LHCN-M2 (cell line): ENCODE measurements at places on chromosomes 3 and 15.

DNA sequence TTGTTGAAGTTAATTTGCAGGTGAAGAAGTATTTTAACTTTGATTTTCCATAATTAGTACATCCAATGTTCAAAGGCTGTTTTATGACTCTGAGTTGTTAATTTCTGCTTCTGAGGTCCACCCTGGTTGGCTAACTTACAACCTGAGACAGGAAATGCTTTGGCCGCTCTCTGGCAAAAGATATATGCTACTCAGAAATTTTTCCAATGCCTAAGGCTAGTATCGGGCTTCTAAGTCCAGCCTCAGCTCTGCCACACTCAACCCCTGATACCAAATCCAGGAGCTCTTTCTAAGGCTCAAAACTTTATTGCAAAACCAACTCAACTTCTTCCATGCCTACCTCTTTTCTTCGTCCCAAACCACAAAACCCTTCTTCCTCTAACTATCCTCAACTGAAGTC lies 192.9 kb downstream of the NEK10 start:
- no peak for DNase-seq

GRCh38 chr3:170324962-170325361 lies 32.6 kb upstream of the SKIL start:
- no peak for DNase-seq

- no peak for DNase-seq
These were observed 37.6 kb upstream of the ZNF710 start for GRCh38 chr15:89963301-89964231.

GRCh38 chr15:95826412-95827195 lies 503.9 kb upstream of the NR2F2 start:
- peak; percentile 21 for DNase-seq

DNA sequence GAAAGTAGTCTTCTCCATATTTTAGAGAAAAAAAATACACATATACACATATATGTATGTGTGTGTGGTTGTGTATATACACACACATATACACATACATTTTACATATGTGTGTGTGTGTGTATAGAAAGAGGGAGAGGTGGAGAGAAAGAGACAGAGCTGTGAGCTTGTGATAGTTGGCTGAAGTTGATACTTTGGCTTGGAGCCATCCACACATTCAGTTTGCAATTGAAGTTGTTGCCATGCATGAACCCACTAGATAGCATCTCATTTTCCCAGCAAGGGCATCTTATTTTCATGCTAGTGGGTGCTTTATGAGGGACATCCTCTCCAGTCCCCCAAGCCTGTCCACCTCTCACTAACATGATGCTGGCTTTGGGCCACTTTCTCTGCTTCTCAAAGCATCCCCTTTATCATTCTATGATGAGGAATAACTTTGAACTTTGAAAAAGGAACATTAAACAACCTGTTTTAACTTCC lies 228.6 kb downstream of the ZNF621 start:
- DNase-seq = no peak

DNA sequence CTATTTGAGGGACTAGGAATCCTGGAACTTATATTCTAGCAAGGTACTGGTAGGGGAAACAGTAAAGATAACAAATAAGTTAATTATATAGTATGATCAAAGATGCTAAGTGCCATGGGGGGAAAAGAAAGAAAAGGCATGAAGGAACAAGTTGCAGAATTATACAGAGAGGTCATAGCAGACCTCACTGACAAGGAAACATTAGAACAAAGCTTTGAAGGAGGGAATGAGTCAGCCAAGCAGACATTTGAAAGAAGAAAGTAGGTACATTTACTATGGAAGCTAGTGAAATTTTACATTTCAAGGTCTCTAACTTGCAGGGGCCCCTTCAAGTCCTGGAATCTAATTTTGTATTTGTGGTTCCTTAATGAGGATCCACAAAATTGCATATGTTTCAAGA lies 57.2 kb upstream of the TIPARP start:
- peak; percentile 40 for DNase-seq

- DNase-seq = no peak
These were observed 26.4 kb downstream of the CD47 start for GRCh38 chr3:108064293-108064887.

GRCh38 chr3:52440671-52441070 lies 4.2 kb downstream of the SEMA3G start:
- no peak for DNase-seq

GRCh38 chr3:159882790-159883779 lies 105.5 kb upstream of the IL12A start:
- peak; percentile 73 for DNase-seq

GRCh38 chr3:68958932-68959331 lies 26.6 kb upstream of the TAFA4 start:
- DNase-seq = no peak

DNA sequence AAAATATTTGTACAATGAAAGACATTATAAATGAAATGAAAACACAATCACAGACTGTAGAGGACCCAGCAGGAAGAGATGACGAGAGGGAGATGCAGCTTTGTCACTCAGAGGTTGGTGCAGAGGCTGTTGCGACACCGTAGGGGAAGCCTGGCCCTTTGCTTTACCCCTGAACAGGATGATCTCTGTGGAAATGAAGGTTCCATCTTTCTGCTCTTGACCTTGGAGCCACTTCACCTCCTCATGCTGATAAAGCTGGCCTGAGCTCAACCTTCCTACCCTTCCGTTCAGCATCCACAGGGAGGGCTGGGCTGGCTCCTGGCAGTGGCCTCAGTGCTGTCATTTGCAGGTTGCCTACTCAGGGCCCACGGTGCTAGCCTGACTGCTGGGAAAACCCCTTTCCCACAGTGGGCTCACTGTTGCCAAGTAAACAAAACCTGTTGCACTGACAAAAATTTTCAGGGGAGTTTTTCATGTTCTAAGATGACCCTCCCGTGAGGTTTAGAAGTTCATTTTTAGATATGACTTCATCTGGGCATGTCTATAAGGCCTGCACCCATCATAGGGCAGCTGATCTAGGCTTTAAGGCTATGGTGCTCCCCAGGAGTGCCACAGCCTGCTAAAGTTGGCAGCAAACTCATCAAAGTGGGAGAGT lies 3.0 kb upstream of the CD80 start:
- no peak for DNase-seq

DNA sequence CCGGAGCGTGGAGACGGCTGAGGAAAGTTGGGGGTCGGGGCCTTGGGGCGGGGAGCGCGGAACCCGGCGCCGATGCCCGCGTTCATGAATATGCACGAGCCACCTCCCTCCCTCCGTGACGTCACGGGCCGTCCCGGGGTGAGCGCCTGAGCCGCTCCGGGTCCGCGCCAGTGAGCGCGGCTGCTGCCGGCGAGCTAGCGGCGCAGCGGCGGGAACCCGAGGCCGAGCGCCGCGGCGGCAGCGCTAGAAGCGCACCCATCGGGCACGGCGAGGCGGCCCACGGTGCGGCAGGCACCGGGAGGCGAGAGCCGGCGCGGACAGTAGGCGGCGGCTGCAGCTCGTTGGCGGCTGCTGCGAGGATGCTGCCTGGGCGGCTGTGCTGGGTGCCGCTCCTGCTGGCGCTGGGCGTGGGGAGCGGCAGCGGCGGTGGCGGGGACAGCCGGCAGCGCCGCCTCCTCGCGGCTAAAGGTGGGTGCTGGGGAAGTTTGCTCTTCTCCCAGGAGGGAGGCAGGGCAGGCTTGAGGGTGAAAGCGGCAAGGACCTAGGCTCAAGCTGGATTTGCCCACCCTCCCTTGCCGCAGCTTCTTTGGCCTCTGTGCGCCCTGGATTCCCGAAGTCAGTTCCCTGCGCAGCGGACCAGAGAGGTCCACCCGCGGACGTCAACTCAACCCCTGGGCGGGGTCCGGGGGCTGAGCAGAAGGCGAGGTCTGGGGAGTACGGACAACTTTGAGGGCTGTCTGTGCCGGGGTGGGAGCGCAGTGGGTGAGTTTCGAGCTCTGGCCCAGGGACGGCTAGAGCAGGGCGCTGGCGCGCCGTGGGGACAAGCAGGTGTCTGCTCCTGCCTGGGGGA lies at the start of gene CLSTN2:
TSS of gene CLSTN2 (plus strand) at position 170 of the 850 bp plus-strand sequence.
- DNase-seq = peak; percentile 22

GRCh38 chr3:46908294-46908985 lies 30.9 kb downstream of the PTH1R start:
- no peak for DNase-seq

DNA sequence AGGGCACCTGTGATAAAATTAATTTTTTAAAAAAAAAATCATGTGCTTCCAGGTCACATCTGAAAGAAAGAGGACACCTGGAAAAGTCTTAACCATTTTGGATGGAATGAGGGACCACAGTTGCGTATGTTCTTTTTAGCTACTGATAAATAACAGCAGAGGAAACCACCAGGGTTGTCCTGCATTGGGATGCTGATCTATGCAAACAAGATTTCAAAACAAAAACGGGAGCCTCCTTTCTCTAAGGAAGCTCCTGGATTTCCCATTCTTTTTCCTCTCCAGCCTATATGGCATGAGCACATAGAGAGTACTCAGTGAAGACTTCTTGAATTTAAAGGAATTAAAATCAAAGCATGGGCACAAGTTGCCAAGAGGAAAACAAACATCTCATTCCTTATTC lies 145.6 kb upstream of the THBS1 start:
- DNase-seq = no peak

DNA sequence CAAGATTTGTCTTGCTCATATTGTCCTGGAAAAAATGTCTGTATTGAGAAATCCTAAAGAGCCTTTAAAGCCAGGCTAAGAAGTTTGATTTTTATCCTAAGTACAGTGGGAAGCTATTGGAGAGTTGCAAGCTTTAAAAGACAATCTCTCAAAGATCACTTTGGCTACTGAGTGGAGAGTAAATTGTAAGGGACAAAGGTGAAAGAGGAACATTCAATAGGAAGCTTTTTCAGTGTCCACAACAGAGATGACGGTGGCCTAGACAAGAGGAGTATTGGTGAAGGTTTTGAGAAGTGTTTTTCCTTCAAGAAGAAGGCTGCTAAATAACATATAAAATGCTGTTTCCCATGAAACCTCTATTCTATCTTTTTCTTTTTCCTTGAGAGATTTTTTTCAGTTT lies 249.5 kb upstream of the IL12A start:
- DNase-seq = no peak

GRCh38 chr3:22496641-22497040 lies 706.5 kb upstream of the UBE2E2 start:
- no peak for DNase-seq

GRCh38 chr3:37456270-37456708 lies 281.9 kb upstream of the LRRFIP2 start:
- peak; percentile 20 for DNase-seq

DNA sequence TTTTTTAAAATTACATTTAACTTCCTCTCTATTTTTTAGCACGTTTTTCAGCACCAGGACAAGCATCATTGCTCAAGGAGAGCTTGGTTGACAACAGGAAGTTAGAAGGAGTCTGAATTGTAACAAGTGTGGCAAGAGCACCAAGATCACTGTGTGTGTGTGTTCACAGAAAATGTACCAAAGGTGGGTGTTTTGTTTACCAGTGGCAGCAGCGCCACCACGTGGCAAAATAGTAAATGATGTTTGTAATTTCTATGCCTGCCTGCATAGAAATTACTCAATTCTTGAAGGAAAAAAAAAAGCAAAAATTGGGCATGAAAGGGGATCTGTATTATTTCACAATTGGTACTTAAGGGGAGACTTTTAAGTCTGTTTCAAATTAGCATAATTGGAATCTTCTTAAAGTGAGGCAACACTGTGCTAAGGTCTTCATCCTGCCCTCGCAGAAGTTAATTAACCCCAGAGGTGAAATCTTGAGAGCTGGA lies 7.4 kb upstream of the U2SURP start:
- DNase-seq = peak; percentile 60

GRCh38 chr3:155101398-155101797 lies 21.3 kb downstream of the MME start:
- DNase-seq = peak; percentile 97

DNA sequence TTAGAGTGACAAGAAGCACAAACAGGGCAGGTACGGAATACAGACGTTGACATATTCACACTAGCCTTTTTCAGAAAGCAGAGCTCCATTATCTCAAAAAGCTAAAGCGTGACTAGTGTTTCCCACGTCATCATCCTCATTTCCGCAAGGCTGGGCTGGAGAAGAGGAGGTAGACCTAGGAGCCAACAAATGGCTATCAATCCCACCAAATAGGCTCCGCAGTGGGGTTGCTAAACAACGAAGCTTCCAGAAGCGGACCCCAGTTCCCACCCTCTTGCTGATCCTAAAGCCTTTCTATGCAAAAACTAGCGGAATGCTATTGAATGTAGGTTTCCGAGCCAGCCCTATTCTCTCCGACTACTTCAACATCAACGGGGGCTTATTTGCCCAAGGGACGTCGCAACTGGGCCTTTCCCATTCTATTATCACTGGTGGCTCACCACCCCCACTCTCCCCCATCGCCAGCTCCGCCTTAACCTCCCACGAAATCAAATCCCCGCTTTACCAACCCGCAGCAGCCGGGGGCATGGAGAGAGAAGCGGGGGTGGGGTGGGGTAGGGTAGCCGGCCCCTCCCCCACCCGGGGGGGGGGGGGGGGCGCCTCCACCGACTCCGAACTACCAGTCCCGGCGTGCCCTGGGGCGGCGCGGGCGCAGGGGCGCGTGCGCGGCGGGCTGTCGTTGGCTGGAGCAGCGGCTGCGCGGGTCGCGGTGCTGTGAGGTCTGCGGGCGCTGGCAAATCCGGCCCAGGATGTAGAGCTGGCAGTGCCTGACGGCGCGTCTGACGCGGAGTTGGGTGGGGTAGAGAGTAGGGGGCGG lies at the start of gene MORF4L1:
TSS of gene MORF4L1 (plus strand) at position 736 of the 817 bp plus-strand sequence. CDS start 128 bp downstream, outside the sequence.
- peak; percentile 94 for DNase-seq

GRCh38 chr15:89450076-89451006 lies 46.0 kb downstream of the RHCG start:
- no peak for DNase-seq

GRCh38 chr3:34284959-34285826 lies 486.8 kb downstream of the PDCD6IP start:
- no peak for DNase-seq

DNA sequence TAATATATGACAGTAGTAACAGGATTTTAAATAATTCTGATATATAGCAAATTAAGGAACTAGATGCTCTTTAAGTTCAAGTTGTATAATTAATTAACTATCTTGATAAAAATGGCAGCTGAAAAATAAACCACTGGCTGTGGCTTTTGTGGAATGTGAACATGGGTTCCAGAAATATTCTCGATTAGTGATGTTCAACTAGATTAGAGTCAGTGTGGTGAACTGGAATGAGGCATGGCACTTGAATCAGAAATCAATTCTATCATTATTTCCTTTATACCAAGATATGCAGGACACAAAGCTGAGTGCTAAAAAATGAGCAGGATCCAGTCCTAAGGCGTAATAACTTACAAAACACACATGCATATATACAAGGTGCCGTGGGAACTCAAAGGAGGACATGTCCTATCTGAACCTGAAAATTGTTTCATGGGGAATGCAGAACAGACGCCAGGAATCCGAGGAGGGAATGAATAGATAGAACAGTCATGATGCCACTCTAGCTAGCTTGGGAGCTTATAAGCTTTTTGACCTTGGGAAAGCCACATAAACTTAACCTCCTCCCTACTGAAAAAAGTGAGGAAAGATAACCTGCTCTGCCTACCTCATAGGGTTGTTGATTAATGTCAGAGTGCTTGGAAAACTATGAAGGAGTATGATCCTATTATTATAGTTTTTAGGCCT lies 402.4 kb downstream of the PLCL2 start:
- no peak for DNase-seq

DNA sequence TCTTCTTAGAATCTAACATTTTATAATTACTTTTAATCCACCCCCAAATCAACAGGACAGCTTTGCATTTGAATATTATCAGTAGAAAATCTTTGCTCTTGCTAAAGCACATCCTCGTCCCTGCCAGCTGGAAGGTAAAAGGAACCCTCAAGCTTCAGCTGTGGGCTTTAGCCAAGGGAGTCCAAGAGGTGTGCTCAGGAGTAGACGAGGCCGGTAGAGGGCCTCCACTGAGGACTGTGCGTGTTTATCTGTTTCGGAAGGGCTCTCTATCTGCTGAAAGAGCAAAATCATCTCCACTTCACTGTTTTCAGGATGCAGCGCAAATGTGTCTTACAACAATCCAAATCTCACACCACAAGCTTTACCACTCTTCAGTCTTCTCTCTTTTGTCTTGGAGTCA lies 257.4 kb upstream of the IL12A start:
- no peak for DNase-seq
